ENCODE measurements at places on chromosomes 5 and 9. TPM values are rescaled to one million over a fixed set of nuclear protein-coding genes. Genes with fewer than 3 reads are reported as not detected.

The SOX30 gene
- not detected for total RNA-seq

The FOXB2 gene
- total RNA-seq = not detected

The SLC31A2 gene
- total RNA-seq = 4.5 TPM

The PRR16 gene
- total RNA-seq = 0.11 TPM

The PSMD5 gene
- total RNA-seq = 22.0 TPM

The CFAP157 gene
- not detected for total RNA-seq

The SMU1 gene
- 43.1 TPM for total RNA-seq

The LECT2 gene
- not detected for total RNA-seq

The PCDHGA7 gene
- 0.65 TPM for total RNA-seq

The NRG2 gene
- total RNA-seq = 0.34 TPM

The NUTM2G gene
- total RNA-seq = not detected

The MAST4 gene
- total RNA-seq = 20.7 TPM

The MELK gene
- total RNA-seq = 5.7 TPM

The CD14 gene
- total RNA-seq = 1.3 TPM

The PCDHB9 gene
- 0.22 TPM for total RNA-seq

The C7 gene
- 0.09 TPM for total RNA-seq

The CDKN2A gene
- 2.5 TPM for total RNA-seq

The PCDH12 gene
- 18.7 TPM for total RNA-seq

The ZNF608 gene
- total RNA-seq = 7.8 TPM

The ENC1 gene
- 21.9 TPM for total RNA-seq

The PLAC8L1 gene
- not detected for total RNA-seq

The ZNF79 gene
- 9.5 TPM for total RNA-seq

The SMIM33 gene
- not detected for total RNA-seq

The OR1L8 gene
- total RNA-seq = 0.69 TPM

The OBP2B gene
- total RNA-seq = not detected

The MARCHF6 gene
- total RNA-seq = 60.6 TPM

The TIMD4 gene
- not detected for total RNA-seq

The CAMK4 gene
- total RNA-seq = 0.33 TPM

The IFNE gene
- total RNA-seq = under 0.01 TPM

The ADGRD2 gene
- total RNA-seq = not detected

The ARL14EPL gene
- 0.17 TPM for total RNA-seq

The RASEF gene
- total RNA-seq = under 0.01 TPM

Data from dermis lymphatic vessel endothelial cell (primary cell).